ENCODE measurements at places on chromosomes 13 and 19.

- no peak for DNase-seq
Measured at GRCh38 chr13:60509601-60510386, 112.8 kb downstream of the TDRD3 start.

GRCh38 chr13:91045351-91046034 lies 302.0 kb upstream of the MIR17HG start:
- peak; percentile 92 for DNase-seq

- peak; percentile 71 for DNase-seq
Measured at GRCh38 chr13:50144246-50145160, 129.3 kb downstream of the KCNRG start.

DNA sequence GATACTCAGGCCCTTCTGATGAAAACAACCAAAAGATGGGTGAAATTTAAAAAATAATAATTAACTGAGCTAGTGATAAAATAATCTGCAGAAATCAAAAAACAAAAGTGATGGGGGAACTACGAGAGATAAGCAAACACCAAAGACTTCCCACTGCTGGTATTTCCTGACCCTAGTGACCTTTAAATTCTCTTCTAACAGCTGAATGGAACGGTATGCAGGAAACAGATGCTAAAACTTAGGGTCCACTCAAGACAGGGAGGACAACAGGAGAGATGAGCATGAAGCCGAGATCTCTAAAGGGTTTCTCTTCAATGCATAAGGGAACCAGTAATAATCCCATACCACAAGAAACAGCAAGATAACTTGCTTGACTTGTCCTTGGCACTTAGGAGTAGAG lies 50.8 kb downstream of the USP12 start:
- DNase-seq, result no peak

- DNase-seq, result no peak
Measured at GRCh38 chr13:100528353-100528752, 60.2 kb downstream of the GGACT start.

DNA sequence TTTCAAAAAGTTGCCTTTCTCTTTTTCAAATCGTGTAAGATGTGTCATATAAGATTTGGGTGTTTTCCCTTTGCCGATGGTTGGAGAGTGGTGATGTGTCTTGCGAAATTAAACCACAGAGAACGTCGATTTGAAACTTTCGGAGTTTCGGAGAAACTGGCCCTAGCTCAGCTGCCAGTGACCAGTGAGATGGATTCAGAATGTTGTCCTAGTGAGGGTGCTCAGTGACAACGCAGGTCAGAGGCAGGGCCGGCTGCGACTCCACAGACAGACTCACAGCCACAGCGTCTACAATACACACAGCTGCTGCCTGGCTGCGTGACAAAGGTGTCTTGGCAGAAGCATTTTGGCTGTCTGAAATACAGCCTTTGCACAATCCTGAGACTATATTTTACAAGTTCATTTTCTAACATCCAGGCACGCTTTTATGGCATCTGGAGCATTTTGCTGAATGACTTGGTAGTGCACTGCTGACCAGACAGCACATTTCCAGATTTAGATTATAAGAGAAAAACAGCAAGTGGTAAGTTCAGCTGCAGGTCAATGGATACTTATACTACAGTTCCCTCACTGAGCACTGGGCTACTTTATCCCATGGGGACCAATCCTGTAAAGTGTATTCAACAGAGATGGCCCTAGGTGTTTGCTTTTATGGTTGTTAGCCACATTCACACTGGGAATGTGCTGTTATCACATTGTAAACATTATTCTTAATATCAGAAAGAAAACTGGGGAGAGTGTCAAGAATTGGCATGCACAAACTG lies 207.5 kb downstream of the KCNRG start:
- DNase-seq, result peak; percentile 30

DNA sequence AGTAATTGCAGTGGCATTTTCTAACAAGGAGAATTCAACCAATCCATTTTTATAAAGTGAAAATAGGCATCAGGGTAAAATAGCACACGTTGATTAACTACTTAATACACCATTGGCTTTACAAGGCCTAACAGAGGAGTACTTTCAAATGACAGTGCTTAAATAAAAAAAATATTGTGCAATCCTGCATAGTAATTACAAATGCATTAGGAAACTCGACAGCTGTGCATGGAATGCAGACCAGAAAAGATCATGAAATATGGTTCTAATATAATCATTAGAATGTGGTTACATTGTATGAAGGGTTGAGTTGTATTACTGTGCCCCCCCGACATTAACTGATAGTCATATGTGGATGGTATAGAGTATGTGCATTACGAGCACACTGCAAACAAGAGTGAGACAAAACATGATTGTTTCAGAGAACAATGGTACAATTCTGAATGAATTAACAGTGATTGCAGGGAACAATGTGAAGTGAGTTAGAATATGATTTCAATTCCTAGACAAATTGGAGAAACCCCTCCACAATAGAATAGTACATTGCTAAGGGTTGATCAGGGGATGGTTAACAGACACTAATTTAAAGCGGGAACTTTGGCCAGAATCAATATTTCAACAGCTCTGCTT lies 270.6 kb downstream of the GPC5 start:
- DNase-seq, result no peak
